ENCODE measurements at places on chromosomes 11 and 22.

- DNase-seq, result no peak
These were observed 127.4 kb downstream of the ELP4 start for GRCh38 chr11:31636983-31637382.

GRCh38 chr11:79331203-79331901, 109.5 kb downstream of the TENM4 start:
- no peak for DNase-seq

DNA sequence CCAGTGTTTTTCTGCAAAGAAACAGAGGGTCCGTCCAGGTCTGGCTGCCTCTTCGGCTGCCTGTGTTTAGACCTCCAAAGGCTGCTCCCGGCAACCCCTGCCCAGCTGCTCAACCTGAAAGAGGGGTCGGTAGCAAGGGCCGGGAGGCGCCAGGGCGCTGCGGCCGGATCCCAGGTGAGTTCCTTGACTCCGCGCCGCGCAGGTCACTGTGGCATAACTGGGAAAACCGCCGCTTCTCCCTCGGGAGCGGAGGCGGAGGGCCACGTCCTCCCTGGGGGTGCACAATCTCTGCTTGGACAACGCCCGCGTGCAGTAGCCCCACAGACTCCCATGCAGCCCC, 1.0 kb upstream of the BRSK2 start:
- no peak for DNase-seq

DNA sequence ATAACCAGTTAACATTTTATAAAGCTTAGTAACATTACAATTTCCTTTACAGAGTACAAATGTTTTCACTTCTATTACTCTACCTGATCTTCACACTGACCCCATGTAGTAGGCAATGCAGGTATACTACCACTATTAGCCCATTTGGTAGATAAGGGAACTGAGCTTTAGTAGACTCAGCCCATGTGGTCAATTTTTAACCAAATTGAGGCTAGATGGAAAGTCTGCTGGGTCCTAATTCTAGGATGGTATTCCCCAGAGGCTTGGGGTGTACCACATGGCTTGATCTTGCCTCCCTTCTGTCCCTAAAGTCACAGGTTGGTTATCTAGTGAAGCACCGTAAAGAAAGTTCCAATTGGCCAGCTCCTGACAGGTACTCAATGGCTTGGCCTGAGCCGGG, 48.2 kb downstream of the NRXN2 start:
- DNase-seq, result no peak

GRCh38 chr22:27866135-27867084, 52.6 kb downstream of the PITPNB start:
- no peak for DNase-seq

DNA sequence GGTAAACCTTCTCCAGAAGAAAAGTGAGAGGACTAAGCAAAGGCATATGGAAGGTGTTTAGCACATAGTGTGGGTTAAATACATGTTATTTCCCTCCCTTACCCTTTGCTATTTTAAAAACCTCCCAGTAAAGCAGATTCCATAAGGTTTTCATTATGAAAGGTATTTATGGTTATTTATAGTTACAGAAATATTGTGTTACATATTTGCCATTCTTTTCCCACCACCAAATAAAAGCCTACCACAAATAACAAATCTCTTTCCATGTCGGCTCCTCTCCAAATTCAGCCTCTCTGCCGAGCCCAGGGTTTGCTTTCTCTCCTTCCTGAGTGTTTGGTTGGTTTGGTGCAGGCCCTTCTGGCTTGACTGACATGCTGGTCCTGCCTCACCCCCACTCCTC, 64.4 kb downstream of the INSC start:
- DNase-seq, result no peak

DNA sequence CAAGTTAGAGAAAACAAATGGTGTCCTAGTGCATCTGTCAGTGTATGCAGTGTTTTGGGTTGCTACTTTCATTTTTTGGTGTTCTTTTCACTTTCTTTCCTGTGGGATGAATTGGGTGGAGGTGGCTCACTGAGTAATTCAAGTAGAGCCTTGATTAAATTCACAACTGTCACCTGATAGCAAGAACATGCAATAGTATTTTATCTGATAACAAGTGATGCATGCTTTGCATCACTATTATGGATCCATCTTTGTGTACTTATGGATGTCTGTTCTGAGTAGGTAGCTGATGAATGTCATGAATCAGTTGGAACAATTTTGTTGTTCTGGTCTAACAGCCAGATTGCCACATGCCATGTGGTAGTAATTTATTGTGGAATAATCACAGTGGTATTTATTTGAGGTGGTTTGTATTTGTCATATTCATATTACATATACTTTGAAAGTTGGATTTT, 87.5 kb downstream of the DDX10 start:
- peak; percentile 11 for DNase-seq

- no peak for DNase-seq
These were observed 106.3 kb downstream of the KCNQ1OT1 start for GRCh38 chr11:2593393-2593950.

DNA sequence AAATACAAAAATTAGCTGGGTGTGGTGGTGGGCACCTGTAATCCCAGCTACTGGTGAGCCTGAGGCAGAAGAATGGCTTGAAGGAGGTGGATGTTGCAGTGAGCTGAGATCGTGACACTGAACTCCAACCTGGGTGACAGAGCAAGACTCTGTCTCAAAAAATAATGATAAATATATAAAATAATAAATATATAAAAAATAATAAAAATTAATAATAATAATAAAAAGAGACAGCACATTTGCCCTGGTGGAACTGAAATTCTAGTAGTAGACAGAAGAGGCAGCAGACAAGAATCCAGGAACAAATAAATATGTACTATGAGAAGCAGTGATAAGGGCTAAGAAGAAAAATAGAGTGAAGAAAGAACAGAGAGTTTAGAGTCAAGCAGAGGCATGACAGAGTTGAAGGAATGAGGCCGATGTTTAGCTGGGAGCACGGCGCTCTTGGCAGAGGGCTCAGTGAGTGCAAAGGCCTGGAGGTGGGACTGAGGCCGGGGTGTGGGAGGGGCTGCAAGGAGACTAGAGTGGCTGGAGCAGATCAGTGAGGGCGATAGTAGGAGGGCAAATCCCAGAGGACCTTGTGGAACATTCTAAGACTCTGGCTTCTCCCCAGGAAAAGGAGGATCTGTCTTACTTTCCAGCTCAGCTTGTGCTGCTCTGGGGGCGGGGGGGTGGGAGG, 410.3 kb downstream of the MN1 start:
- DNase-seq, result no peak

- DNase-seq, result no peak
These were observed 269.0 kb downstream of the ST3GAL4 start for GRCh38 chr11:126624506-126624905.

DNA sequence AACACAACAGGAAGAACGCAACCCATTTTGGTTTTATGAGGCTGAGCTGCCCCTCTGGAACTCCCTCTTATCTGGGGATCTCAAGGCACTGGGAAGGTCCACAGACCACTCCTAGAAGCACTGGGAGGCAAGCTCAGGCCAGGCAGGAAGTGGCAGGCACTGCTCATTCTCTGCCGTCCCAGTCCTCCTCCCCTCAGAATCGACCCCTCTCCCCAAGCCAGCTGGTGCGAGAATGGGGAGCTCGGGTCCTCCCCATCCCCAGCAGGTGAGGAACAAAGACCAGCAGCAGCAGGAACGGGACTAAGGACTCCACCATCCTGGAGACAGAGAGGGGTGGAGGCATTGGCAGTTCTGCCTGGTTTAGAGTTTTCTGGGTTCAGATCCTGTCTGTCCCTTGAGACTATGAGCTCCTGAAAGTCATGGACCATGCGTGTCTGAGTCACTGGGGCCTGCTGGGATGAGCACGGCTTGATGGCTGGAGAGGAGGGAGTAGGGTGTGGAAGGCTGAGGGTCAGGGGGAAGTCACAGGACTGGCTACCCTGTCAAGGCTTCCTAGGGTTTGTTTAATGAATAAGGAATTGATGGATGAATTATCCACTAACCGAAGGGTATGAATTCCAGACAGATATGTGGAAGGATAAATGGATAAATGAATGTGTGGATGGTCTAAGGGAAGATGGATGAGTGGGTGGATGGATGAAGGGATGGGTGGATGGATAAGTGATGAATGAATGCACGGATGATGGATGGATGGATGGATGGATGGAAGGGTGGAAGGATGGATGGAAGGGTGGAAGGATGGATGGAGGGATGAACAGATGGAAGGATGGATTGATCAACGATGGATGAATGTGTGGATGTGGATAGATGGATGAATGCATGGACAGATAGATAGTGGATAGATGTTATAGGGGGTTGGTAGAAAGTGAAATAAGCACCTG, 6.4 kb downstream of the MYEOV start:
- DNase-seq, result no peak

GRCh38 chr22:39719559-39720450, 149.3 kb downstream of the CACNA1I start:
- DNase-seq, result no peak

DNA sequence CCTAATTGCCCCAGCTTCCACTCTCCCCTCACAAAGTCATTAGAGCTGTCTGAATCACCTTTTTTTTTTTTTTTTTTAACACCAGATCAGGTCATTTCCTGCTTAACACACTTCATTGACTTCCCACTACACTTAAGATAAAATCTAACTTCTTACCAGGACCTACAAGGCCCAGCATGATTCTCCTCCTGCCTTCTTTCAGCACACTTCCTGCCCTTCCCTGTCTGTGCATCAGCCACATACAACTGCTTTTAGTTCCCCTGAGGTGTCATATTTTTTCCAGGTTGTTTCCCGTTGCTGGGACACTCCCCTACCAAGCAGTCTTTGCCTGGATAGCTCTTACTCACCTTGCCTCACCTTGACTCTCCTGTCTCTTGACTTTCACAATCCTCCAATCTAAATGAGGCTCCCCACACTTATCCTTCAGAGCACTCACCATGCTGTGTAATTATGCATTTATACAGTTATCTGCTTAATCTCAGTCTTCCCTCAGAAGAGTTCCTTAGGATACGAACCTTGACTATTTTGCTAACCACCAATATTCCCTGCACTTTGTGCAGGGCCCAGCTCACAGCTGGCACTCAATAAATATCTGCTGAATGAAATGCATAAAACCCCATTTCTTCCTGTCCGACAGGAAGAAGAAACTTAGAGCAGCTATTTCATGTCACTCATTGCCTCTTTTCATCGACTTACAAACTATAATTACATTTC, 96.6 kb upstream of the AKIP1 start:
- no peak for DNase-seq

DNA sequence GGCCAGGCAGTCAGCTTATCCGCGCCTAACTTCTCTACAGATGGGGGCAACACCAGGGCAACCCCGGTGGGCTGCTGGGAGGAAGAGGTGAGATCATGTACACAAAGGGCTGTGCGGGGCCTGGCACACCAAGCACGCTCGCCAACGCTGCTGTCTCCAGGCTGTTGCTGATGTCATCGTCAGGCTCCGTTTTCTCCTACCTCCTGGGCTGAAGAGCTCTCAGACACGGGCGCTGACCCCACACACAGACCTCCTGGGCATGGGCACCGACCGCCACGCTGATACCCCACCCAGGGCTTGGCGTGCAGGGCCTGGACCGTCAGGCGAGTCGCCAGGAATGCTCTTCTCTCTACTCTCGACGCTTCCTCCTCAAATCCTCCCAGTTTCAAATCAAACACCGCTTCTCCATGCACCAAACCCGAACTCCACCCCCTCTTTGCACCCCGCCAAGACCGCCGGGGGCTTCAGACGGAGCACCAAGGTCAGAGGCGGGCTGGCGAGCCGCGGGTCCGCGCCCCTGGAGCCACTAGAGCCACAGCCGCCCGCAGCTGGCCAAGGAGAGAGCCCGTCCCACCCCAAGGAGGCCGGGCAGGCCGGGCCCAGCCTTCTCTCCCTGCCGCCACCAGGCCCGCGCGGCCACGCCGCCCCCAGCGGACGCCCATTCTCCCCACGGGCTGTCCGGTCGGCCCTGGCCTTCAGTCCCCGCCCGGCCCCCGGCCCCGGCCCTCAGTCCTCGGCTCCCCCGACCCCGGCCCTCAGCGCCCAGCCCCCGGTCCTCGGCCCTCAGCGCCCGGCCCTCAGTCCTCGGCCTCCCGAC, 772 bp downstream of the SBF1 start:
- DNase-seq, result peak; percentile 31
